ENCODE measurements at places on chromosomes 1 and 21.

DNA sequence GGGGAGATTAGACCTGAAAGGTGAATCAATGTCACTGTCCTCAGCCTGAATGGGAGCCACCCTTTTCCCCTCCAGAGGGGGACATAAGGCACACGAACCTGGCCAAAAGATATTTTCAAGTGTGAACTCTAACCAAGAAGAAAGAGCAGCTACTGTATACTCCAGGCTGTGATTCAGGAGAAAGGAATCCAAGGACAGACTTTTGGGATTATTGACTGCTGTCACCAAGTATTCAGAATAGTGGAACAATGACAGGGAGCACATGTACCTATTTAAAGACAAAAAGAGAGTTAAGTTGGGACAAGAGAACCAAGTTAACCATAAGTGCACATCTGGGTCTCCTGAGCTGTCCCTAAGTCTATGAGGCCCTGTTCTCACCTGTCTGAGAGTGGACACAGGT is 2.4 kb downstream of the ICMT start:
- DNase-seq = no peak

GRCh38 chr1:5979536-5980313 is 12.5 kb downstream of the NPHP4 start:
- no peak for DNase-seq

DNA sequence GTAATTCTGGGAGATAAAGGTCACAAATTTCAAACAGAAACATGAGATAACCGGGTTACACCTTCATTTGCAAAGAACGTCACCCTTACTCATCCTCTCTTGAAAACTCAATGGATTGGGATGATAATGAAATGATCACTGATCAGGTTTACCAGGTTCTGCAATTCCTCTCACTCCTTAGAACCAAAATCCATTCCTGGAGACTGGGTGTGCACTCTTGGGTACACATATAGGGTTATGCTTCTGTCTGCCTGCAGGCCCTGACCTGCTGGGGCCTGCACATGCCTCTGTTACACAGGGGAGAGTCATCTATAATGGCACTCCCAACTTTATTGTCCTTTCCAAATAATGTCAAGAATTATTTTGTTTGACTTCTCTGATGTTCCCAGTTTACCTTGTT is 8.3 kb downstream of the SUSD4 start:
- no peak for DNase-seq

DNA sequence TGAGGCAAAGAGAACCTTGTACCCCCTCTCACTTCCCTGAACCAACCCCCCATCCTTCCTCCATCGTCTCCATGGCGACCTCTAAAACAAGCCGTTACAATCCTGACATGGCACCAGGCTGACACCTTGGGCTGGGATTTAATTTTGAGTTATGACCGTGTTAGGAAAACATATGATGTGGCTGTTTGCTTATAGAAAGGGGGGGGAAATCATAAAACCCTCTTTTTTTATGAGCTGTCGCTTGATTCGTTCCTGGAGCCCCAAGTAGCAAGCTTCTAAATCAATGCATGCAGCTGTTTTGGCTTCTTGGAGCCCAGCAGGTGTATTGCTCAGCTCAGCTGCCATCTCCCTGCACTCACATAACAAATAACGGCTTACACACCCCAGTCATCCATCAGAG is 301.2 kb upstream of the SPAG17 start:
- no peak for DNase-seq

DNA sequence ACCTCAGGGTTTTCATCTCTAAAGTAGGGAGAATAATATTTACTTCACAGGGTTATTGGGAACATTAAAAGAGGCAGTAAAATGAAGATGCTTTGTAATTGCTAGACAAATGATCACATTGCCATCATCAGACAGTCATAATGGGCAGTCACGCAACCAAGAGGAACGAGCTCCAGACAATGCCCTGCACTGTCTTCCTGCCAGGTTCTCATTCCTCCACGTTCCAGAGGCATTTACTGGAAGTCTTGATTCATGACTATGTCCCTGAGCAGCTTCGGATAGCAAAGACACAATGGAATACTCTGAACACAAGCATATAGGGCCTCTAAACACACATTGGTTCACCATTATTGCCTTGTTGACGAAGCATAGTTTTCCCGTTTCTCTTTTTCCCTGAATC is 389.7 kb downstream of the NTNG1 start:
- no peak for DNase-seq

DNA sequence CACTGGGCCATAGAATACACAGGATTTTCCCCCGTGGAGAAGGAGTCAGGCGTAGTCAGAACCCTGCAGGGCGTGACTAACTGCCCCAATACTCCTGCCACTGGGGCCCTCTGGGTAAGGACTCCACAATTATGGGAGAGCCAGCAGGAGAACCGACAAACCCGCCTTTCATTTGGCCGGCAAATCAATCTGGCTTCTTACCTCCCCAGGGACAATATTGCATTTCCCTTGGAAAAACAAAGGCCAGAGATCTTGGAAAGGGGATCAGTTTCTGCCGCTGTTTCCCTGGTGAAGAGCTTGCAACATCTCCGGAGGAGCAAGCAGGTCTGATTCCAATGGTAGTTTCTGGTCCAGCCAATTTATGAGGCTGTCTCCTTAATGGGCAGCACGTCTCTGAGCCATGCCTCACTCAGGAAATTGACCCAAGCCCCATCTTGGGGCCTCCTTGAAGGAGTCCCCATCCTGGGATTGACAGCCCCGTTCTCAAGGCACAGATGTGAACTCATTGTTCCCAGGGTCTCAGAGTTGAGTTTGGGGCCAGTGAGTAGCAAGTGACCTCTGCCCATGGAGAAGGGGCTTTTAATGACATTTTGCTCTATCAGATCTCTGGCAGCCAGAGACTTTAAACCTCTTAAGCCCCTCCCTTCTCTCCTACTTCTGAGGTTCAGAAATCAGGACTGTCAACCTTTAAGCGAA is 4.3 kb downstream of the TRABD2B start:
- DNase-seq = no peak

DNA sequence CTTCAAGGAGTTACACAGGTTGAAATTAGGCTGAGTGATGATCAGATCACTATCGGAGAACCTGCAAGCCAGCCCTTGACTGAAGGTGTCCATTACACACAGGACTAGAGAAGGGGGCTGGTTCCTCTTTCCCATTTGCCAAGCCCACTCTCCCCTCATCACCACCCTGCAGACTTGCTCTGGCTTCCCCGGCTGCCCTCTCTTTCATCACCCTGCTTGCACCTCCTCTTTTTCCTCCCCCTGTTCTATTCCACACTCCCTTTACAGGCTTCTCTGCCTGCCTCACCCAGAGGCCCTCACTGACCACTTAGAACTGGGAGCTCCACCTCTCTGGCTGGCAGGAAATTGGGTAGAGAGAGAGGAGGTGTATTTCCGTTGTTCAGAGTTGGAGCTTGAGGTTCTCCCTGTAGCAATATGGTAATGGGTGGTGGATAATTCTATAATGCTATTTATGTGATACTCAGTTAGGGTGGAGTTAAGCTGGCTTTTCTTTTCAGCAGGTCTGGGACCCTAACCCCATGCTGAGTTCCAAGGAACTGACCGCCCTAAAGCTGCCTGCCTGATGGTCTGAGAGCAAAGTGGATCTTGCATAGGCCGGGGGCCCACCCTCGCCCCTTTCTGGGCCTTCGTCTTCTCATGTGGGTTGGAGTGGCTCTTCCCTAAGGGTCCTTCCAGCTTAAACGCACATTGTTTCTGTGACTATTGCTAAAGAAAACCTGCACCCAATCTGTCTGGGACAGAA is 111.8 kb upstream of the ADAR start:
- DNase-seq = no peak

DNA sequence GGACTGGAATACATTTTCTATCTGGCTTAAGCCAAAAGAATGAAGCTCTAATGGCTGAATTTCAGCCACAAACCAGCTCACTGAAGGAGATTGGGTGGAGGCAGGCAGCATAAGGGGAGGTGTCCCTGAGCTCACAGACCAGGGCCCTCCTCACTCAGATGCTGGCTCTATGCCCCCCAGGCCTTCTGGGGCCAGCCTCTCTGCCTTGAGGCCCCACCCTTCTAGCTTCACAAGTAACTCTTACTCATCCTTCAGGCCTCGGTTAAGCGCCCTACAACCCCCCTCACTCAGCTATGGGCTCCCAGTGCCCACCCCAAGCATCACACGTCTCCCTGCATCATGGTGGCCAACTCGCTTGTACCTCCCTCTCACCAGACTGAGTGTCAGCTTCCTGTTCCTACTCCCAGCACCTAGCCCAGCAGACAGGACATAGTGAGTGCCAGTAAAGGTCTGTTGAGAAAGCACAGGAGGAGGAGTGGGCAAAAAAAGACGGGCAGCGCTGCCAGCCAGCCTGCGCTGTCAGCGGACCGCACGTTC is 40.8 kb upstream of the GPR157 start:
- no peak for DNase-seq

DNA sequence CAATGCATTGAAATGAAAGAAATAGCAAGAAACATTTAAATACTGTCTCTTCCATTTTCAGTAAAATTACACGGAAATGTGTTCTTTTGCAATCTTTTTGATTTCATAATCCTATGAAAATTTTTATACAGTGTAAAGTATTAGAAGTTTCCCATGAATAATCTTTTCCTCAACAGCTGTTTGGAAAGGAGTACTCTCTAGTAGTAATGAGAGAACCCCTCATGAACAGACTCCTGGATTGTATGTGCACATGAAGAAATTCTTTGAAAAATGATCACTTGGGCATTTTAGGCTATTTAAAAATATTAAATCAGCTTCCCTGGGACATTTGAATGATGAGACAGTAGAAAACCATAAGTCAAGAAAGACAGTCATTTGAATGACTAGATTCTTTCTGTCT is 64.4 kb downstream of the LHX9 start:
- DNase-seq = no peak

DNA sequence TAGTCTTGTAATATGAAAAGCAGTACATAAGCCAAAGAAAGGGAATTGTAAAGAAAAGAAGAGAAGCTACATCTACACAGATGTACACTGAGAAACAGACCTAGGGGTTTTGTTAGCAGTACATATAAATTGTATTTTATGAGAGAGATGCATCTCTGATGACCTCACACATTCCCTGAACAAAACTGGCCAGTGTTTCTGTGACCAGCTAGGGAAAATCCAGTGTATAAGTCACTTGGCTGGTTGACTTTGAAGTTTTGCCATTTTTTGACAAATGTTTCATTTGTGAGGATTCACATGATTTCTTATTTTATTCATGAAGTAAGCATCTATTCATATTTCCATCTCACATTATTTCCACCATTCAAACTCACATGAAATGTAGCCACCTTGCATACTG is 28.3 kb upstream of the DYNLT5 start:
- no peak for DNase-seq

DNA sequence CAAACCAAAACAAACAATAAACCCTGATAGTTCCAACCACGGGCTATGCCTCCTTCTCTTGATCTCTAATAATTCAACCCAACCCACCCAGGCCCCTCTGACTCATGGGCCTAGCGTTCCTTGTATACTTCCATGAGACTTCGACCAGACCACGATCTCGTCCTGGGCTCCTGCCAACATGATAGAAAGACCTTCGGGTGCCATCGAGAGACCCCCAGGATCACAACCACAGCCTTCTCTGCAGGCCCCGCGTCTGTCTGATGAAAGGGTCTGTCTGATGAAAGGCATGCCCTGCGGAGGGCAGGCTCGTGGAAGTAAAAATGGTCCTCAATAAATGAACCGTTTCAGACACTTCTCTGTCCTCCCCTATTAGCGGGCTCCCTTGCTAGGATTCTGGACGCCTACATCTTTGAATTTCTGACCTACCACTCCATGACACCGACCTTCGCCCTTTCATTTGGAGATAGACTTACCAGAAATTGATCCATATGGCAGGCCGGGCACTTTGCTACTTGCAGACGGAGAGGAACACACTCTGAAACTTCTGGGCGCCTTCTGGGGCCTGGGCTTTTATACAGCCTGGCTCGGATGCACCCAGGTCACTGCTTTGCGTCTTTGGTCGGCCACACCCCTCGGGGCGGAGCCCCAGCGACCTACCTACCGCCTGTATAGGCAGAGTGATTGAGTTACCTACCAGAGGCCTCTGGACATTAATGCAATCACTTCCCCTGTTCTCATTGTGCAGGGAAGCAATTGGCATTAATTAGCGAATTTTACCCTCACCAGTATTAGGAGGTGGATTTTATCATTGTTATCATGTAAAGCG is 5.3 kb upstream of the KLF18 start:
- DNase-seq = no peak

DNA sequence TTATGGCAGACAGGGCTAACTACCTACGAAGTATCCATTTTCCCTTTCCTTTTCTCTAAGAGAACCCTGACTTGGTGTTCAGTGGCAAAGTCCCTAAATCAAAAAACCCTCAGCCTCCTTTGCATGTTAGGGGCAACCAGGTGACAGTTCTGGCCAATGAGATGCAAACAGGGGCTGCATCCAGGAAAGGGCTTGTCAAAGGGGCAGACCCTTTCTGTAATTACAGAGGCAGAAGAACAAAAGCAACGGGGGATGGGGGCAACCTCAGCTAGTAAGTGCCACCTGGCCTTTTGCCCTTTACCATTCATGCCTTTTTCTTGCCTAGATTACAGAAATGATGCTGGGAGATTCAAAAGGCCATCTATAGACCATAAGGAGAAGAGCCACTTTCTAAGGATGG is 34.4 kb downstream of the GLUL start:
- no peak for DNase-seq

Data from NCI-H774 (cell line).